ENCODE measurements at places on chromosomes 2 and 18.

DNA sequence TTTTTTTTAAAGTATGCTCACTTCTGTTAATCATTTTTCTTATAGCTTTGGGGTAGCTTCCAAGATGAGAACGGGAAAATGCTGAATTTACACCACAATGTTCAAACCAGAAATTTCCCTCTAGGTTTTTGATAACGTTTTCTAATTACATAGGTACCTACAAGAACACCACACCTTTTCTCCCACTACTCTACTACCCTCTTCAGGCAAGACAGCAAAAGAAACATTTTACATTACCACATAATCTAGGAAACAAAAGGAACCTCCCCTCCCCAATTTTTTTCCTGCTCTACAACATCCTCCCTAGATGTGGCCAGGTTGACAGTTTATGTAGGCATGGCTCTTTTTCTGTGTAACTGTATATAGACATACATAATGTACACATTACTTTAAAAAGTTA, 32.4 kb downstream of the NDUFAF7 start:
- DNase-seq = no peak

DNA sequence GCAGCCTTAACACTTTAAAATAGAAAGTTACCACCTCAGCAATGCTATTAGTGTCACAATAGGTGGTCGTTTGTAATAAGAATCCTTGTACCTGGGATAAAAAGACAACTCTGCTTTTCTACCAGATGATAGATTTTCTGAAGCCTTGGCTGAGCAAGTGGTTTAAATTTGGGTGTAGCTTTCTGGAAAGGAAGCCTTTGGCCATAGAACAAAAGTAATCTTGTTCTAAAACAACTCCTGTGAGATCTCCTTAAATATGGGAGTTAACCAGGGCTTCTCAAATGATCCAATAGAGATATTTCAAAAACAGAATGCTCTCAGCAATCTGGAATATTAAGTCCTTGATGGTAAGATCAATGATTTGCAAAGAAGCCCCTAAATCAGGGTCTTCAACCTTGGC, 261.6 kb downstream of the ZNF516 start:
- no peak for DNase-seq

GRCh38 chr2:160175169-160176134, 24.6 kb downstream of the ITGB6 start:
- DNase-seq = no peak

- DNase-seq = no peak
Observed at GRCh38 chr2:21263622-21264021, 139.9 kb downstream of the TDRD15 start.

DNA sequence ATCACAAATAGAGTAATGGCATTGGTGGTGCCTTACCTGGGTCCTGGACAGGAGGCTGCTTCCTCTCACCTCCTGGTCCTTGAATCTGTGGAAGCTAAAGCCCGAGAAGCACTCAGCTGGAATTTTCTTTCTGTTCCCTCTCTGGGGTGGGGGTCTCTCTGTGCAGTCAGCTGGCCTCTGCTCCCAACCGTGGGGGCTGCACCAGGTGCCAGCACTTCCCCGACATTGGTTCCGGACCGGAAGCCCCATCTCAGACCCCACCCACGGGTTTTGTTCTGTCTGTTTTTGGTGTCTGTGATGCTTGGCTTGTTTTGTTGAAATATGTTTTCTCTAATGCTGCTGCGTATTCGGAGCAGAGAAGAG, 154.7 kb downstream of the TWIST2 start:
- DNase-seq = no peak

DNA sequence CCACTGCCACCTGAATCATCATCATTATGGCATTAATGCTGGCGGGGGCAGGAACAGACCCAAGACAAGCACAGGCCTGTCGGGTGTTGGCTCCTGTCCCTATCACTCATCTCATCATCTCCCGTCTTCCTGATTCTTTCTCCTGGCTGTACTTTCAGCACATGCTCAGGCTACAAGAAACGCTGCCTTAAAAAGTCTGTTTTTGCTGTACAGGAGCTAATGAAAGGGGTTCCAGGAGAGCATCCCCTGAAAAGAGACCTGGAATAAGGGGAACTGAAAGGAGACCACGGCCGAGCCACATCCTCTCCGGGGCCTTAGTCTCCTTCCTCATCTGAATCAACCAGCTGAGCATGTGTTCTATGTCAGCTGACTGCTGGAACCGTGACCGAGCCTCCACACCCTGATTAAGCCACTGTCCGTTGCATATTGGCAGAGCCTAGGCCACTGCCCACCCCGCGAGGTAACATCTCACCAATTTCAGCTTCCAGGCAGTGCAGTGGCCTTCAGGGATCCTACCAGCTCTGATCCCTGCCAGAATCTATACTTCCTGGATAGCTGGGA, 62.6 kb downstream of the DNMT3A start:
- no peak for DNase-seq

GRCh38 chr2:110677080-110677479, 783 bp downstream of the BUB1 start:
- no peak for DNase-seq

DNA sequence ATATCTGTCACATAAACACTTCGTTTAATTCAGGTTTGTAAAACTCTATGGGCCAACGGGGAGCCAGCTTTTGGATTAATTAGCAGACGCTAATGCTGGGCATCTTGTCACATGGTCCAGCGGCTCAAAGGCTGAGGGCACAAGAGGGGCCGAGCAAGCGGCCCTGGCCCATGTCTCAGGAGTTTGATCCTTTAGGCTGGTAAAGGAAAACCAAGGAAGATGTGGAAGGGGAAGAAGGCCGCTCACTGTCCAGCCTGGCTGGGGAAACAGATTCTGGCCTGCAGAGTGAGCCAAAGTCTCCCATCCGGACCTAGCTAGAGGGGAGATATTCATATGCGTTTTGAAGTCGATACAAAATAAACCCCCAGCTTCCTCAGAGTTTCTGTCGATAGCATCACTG, 248.6 kb upstream of the SIX2 start:
- DNase-seq = no peak

- DNase-seq = no peak
Observed at GRCh38 chr18:54690198-54690597, 99.2 kb downstream of the DYNAP start.

GRCh38 chr2:238280083-238280825, 8.2 kb downstream of the PER2 start:
- DNase-seq = no peak

GRCh38 chr18:22093731-22094357, 75.5 kb upstream of the GATA6 start:
- DNase-seq = no peak

All from stimulated activated CD4-positive, alpha-beta T cell treated with anti-CD3 and anti-CD28 coated beads, Interleukin-1b, Interleukin-23, amount 100 ng/mL, for 48 hours (primary cell).